ENCODE measurements at places on chromosomes 1 and 21.

- no peak for DNase-seq
Measured at GRCh38 chr1:24418898-24419628, 3.5 kb downstream of the NIPAL3 start.

GRCh38 chr1:198019126-198019525, 102.0 kb downstream of the LHX9 start:
- DNase-seq: no peak

DNA sequence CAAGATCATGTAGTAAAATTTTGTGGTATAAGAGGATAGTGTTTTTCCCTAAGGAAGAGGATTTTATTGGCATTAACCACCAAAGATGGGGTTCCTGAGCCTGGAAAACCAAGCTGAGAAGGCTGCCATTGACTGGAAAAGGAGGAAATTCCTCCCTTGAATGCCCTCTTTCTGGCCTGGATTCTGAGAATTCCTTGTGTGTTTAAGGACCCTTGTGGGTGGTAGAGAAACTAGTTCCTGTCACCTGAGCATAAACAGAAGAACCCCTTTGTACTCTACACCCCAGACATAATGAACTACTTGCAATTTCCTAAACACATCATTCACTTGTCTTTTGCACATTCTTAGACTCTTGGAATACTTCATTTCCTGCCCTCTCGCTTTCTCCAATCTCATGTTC, 33.1 kb upstream of the CEP350 start:
- no peak for DNase-seq

DNA sequence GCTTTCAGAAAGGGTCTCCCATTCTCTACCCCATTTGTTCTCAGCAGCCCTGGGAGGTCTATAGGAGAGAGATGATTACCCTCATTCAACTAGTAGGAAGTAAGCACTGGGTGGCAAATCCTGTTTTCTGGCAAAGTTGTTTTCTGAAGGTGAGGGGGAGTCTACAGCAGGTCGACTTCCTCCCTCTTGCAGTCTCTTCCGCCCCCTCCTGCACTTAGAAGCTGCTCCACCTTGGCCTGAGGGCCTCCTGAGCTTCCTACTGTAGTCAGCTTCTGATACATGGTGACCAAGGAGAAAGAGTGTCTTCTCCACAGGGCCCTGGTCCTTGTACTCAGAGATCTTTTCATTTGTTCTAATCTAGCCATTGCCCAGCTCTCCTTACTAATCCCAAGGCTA, 93.1 kb downstream of the RGL1 start:
- no peak for DNase-seq

DNA sequence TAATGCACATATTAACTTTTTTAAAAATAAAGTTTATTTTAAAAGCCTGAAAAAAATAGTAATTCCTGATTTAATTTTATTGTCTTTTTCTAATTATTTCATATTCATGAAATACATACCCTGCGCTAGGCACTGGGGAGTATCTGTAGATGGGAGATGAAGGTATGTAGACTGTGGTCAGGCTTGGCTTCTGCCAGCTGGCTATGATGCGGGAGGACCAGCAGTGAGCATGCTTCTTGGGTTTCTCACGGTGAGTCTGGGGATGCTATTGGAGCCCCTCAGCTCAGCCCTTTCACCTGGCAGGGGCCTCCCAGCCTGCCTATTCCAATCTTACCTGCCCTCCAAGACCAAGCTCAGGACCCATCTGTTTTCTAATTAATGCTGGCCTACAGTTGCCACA, 138.4 kb downstream of the NOS1AP start:
- DNase-seq: no peak

DNA sequence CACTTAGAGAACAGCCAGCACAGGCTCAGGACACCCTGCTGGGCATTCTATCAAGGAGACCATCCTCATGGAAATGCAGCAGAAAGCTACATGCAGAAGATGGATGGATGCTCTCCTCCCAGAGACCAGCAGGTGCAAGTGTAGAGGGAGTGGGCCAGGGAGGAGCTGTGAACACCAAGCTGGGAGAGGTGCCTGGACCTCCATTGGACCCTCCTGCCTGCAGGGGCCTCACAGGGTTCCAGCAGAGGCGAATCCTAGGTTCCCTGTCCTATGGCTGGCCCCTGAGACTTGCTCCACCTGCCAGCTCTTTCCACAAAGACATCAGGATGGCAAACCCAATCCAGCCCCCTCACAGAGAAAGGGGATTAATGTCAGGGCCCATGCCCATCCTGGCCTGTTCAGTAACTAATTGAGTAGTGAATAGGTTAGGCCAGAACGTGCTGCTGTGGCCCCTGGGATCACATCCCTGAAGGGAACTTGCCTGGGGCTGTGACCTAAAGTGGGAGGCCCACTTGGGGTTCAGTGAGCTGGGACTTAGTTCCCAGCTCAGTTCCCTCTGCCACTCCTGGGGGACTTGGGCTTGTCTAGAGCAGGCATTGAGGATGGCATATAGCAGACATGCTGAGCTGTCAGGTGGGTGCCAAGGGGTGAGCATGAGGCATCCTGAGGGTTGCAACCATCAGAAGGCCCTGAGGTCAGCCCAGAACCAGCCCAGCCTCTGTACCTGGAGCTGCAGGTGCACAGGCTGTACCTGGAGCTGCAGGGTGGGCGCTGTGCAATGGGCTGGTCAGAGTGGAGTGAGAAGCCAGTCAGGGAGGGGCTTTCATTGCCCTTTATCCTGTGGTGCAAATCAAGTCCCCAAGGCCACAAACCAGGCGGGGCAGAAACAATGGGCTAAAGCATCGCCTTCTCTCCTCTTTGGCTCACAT, 22.9 kb upstream of the ZNF678 start:
- DNase-seq: no peak

GRCh38 chr1:87829360-87829759, 500.7 kb downstream of the LMO4 start:
- no peak for DNase-seq

GRCh38 chr1:150118716-150119115, 31.0 kb upstream of the PLEKHO1 start:
- peak; percentile 20 for DNase-seq

GRCh38 chr1:220188538-220188937, 83.7 kb downstream of the RAB3GAP2 start:
- no peak for DNase-seq

- DNase-seq: no peak
Measured at GRCh38 chr1:19762175-19762779, 37.4 kb downstream of the TMCO4 start.

DNA sequence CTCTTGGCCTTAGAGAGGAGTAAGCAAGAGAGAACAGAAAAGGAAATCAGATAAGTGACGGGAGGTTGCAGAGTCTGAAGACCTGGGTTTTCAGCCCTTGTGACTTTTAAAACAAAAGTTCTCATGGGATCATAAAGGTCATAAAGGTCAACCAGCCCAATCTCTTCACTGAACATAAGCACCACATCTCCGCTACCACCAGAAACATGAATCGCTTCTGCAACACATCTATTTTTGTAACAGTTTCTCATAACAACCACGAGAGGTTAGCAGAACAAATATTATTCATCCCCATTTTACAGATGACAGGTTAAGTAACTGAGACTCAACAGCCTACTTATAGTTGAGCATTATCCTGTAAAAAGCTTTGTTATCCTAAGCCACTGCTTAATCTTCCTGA, 5.9 kb downstream of the TRAPPC3 start:
- no peak for DNase-seq

GRCh38 chr1:95006681-95007080, 66.1 kb downstream of the ALG14 start:
- no peak for DNase-seq

DNA sequence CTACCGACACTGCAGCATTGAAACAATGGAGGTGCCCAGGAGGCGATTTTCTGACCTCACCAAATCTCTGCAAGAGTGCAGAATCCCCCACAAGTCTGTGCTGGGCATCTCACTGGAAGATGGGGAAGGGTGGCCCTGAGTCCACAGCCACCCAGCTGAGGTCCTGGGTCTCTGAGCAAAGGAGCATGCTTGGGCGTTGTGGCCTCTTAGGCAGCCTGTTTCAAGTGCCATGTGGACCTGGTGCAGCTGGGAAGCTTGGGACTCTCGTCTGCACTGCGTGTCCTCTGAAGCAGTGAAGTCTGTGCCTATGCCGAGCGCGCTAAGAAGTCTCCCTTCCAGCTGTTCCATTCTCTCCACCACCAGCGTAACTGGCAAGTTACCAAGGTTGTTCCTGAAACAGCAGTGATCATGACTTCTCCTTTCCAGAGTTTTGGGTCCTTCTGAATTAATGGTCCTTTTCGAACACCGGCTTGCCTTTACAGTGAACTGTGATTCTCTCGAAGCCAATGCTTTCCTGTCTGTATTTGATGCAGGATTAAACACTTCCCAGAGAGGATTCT, 5.0 kb upstream of the PLA2G2C start:
- no peak for DNase-seq

DNA sequence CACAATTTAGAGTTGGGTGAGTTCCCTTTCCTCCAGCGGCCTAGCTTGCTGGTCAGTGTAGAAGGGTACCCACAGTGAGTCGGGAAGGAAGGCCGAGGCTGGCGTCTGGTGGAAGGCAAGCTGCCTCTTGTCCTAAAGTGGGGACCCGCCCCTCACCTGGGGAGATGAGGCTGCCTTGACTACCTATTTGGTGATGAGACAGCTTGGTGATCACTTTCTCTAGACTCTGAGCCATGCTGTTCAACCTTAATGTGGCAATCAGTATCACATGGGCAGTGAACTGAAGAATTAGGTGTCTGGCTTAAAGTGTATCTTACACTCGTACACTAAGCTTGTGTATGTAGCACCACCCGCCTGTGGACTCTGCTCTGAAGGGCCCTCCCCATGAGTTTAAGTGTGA, 100.7 kb downstream of the COLGALT2 start:
- DNase-seq: no peak

DNA sequence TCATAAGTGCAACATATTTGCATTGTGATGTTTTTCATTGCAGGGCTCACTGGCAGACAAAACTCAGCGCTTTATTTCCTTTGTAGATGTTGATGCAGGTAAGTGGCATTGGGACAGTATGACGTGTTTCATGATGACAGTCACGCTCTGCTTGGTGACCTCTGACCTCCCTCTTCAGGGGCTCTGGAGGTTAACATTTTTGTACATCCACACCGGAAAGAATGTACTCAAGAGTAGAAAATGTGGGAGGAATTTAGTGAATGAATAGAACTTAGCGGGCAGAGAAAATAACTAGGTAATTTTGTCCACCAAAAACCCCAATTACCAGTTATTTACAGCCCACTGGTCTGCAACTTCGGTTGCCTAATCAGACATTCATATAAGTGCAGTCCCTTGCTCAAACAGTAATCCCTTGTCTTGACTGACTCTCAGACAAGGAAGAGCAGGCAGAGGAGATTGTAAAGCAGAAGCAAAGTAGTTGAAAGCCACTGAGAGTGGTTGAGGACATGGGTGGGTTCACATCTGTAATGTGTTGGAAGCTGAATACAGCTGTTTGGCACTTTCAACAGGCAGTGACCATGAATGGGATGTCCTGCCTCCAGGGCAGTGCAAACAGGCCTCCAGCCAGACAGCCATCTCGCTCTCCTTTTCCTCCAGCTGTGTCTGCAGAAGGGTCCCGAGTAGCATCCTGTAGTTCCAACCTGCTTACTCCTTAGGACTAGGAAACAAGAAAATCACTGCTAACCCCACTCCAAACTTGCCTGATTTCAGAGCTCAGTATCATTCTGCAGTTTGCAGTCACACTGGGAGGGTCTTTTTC, 188.9 kb downstream of the NRIP1 start:
- no peak for DNase-seq

GRCh38 chr1:226717256-226717909, 21.7 kb downstream of the ITPKB start:
- DNase-seq: no peak

DNA sequence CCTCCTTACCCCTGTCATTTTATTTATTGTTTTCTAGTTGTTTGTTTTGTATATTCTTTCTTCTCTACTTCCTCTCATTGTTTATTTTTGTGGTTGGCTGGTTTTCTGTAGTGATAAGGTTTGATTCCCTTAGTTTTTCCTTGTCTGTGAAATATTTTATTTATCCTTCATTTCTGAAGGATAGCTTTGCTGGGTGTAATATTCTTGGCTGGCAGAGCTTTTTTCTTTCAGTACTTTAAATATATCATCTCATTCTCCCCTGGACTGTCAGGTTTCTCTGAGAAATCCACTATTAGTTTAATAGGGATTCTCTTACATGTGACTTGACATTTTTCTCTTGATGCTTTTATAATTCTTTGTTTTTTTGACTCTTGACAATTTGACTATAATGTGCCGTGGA, 18.8 kb upstream of the TIPRL start:
- DNase-seq: no peak

GRCh38 chr1:5274527-5274926, 620.1 kb downstream of the AJAP1 start:
- DNase-seq: no peak

- DNase-seq: no peak
Measured at GRCh38 chr1:91750398-91750996, 135.5 kb downstream of the TGFBR3 start.

GRCh38 chr1:162003830-162004215, 19.8 kb downstream of the OLFML2B start:
- DNase-seq: no peak

GRCh38 chr1:87501738-87502137, 173.1 kb downstream of the LMO4 start:
- no peak for DNase-seq

GRCh38 chr1:208027861-208028260, 116.9 kb upstream of the CD34 start:
- no peak for DNase-seq

GRCh38 chr1:20998826-20999225, 177.9 kb downstream of the EIF4G3 start:
- DNase-seq: no peak
